ENCODE measurements at places on chromosomes 12 and 14.

GRCh38 chr14:93454224-93454623 lies 23.5 kb downstream of the UNC79 start:
- DNase-seq: no peak

DNA sequence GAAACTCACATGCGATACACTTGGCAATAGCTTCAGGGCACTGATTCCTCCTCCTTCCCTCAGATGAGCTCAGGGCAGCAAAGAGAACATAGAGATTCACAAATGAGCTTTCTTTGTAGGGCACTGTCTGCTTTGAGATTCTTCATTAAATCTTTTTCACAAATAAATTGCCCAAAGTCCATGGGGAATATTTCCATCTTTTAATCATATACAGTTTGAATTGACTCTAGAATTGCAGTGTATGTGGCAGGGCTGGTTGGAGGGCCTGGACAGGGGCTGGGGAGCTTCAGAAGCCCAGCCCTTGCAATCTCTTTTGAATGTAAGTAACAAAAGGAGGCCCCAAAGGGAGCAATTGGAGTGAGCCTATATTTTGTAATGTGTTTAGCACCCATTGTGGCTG lies 197.5 kb downstream of the NOVA1 start:
- no peak for DNase-seq

GRCh38 chr12:124071075-124071443 lies 98.0 kb downstream of the ZNF664 start:
- no peak for DNase-seq

DNA sequence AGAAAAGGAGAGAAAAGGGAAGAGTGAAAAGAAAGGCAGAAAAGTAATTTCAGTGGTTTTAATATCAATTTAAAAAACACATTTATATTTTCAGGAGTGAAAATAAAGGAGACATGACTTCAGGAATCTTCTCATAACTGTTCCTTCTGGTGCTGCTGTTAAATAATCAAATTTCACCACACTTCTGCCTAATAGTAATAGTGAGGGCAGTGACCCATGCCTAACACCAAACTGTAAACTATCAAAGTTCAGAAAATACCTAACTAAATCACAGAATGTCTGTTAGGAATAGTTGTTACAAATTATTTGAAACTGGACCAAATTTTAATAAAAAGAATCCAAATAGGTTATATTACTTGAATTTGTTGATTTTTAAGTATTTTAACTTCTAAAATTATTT lies 169.4 kb downstream of the RPL10L start:
- DNase-seq: no peak

- DNase-seq: no peak
Observed at GRCh38 chr12:129776977-129777667, 126.7 kb downstream of the TMEM132D start.

GRCh38 chr14:66482873-66483272 lies 3.3 kb upstream of the CCDC196 start:
- DNase-seq: no peak

- no peak for DNase-seq
Observed at GRCh38 chr14:76576047-76576741, 185.1 kb upstream of the VASH1 start.

- no peak for DNase-seq
Observed at GRCh38 chr12:54010053-54010971, 1.5 kb downstream of the HOXC8 start.

DNA sequence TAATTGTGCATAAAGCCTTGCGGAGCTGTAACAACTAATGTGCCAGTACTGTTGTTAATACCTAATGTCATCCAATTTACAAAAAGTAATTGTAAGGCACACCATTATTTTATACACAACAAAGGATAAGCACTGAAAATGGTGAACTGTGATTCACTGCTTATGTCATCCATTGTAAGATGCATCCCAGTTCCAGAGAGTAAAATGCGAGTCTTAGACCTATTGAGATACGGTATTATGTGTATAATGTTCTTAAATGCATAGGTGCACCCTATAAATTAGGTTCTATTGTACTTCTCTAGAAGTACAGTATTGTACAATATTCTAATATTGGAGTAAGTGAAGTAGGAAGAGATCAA lies 406 bp downstream of the PARP2 start:
- DNase-seq: no peak

- DNase-seq: no peak
Observed at GRCh38 chr12:93373961-93374656, 3.6 kb upstream of the NUDT4 start.

- DNase-seq: no peak
Observed at GRCh38 chr14:94321421-94322271, 1.5 kb downstream of the SERPINA6 start.

DNA sequence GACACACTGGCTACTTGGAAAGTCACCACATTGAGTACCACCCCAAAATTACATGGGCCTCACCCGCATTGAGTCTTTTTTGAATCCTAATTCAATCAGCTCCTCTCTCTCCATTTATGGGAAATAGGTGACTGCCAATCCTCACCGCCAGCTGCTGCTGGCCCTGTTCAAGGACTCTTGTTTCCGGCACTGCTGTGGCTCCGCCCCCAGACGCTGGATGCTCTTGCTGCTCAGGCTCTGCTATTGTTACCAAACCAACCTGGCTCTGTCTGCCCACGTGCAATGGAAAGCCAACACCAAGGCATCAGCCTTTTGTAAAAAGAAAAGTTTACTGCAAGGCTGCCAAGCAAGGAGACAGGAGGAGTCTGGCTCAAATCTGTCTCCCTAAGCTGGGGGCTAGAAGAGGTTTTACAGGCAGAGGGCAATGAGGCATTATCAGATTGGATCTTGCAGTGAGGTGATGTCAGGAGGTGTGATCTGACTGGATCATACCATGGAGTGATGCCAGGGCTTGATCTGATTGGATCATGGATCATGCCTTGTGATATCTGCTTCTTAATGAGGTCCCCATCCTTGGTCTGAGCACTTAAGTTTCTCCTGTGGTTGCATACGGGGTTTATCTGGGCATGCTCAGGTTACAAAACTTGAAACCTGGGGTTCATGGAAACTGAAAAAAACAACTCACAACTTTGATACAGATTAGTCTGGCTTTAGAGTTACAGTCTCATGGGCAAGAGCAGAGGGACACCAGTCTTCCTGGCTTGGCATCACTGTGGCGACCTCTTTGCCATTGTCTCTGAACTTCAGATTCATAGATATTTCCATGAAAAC lies 117.1 kb upstream of the SLC35F4 start:
- DNase-seq: no peak

GRCh38 chr14:53885136-53885640 lies 71.4 kb downstream of the BMP4 start:
- no peak for DNase-seq

- DNase-seq: no peak
Observed at GRCh38 chr12:44029194-44029593, 193.3 kb downstream of the TMEM117 start.

GRCh38 chr14:94921456-94921855 lies 151.5 kb upstream of the GSC start:
- DNase-seq: no peak

GRCh38 chr14:102629011-102629444 lies 36.6 kb downstream of the RCOR1 start:
- DNase-seq: no peak

GRCh38 chr12:42892702-42893551 lies 303.4 kb upstream of the PRICKLE1 start:
- no peak for DNase-seq

GRCh38 chr12:66191547-66192126 lies 2.6 kb downstream of the IRAK3 start:
- no peak for DNase-seq

DNA sequence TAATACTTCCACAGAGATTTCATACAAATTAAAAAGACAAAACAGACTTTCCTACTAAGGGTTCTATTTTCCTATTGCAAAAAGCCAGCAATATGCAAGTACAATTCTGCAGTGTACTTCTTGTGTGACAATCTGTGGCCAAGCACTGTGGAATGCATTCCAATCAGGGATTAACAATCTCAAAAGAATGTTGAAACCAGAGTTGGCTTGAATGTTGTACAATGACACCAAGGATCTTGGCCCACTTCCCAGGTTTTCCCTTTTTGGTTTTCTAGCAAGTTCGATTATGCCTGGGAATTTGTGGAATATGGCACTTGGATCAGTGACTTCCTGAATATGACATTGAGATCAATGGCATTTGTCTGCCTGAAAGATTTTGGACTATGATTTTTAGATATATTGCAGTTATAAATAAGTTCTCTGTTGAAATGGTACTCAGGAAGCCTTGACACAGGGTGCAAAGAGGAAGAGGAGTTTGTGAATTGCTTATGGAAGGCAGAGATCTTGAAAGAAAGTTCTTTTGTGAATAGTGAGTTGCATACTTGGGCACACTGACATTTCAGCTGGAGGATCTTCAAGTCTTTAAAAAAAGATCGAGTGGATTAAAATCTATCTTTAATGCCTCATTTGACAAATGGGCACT lies 81.4 kb upstream of the FERMT2 start:
- no peak for DNase-seq
